ENCODE measurements at places on chromosomes 2 and 18.

GRCh38 chr18:74241426-74241825, 50.3 kb downstream of the CYB5A start:
- DNase-seq = no peak

GRCh38 chr2:74010087-74010541, 25.4 kb downstream of the TET3 start:
- no peak for DNase-seq

- no peak for DNase-seq
Observed at GRCh38 chr18:36031903-36032302, 35.5 kb downstream of the RPRD1A start.

DNA sequence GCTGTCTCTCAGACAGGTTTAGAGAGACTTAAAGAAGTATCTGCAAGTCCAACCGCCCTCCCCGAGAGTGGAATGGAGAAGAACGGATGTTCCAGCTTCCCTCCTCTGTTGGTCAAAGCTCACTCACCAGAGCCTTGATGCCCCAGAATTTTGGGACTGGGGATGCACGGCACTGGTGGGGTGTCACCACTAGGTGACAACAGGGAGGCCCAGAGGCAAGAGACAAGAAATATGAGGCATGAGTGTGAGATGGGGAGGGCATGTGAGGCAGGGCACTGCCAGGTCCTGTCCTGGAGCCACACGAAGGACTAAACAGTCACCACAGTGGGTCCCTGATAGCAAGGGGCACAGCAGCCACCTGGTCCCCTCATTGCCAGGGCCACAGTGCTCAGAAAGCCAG, 35.1 kb upstream of the SH3BP4 start:
- no peak for DNase-seq

DNA sequence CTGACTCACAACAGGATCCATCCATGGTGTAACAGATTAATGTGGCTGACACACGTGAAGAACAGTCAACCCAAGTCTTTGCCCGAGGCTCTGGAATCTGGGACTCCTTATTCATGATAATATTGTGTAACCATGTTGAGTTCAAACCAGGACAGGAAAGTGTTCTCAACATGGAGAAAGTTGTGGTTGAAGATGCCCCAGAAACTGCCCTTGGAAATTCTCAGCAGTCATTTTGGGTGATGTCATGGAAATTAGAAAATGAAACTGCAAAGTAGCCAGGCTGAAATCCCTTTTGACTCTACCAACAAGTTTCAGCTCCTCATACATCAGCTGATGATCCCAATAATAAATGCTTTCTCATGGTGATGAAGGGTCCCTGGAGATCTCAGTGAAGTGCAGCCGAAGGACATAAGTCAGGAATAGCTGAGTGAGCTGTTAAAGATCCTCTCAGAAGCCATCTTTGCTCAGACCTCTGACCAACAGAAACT, 307.7 kb downstream of the TNS1 start:
- DNase-seq = peak; percentile 78

- DNase-seq = peak; percentile 40
Observed at GRCh38 chr18:13611142-13611600, 115.2 kb downstream of the FAM210A start.

GRCh38 chr2:165407466-165407865, 62.0 kb upstream of the CSRNP3 start:
- DNase-seq = no peak

Measured in hepatic stellate cell (primary cell).